Natural killer cell treated with Interleukin-12 subunit alpha and Interleukin-12 subunit beta and Interleukin-15 and Interleukin-18, amount 100 ng/mL, for 72 hours (primary cell): ENCODE measurements at places on chromosomes 12 and 14.

GRCh38 chr12:89238593-89238992, 113.7 kb downstream of the DUSP6 start:
- no peak for DNase-seq

DNA sequence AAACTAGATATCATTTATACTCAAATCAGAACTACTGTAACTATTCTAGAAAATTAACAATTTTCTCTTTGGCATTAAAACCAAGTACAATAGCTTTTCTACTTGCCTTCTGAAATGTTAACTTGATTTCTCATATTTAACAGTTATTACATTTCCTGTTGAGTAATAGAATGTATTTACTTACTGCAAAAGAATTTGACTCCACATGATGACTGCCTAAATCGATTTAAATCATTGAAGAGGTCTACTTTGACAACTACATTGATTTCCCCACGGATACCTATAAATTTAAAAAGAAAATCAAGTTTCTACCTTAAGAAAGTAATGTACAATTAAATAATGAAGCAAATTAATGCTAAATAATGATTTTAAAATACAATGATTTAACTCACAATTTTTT, 18.9 kb downstream of the C2CD5 start:
- DNase-seq = no peak

DNA sequence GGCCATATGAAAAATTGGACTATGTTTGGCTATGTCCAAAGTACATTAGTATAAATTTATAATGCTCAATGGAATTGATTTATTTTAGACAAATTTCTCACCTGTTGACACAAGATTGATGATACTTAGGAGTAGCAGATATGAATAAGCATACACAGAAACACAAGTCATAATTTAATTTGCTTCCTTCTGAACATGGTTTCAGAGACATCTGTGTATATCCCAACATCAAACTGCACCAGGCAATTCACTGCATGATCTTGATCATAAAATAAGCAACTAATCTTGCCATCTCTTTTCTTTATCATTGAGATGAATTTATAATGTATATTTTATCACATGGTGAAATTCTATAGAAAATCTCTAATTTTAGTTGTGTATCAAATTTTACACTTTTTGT, 3.8 kb downstream of the CLECL1 start:
- no peak for DNase-seq

DNA sequence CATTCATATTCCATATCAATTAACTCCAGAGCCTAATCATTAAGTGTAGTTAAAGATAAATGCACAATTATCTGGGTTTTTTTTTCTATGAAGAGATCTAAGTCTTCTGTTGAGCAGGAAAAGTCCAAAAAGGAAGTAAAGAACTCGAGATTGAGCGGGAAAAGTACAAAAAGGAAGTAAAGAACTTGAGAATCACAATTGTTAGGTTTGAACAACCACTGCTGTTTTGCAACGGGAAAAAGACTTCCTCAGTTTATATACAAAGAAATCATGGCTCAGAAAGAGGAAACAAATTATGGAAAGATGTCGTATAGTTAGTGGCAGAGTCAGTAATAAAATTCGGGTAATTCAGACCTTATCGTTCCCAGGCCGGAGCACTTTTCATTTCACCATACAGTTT, 63.3 kb downstream of the PPP1R12A start:
- no peak for DNase-seq

- no peak for DNase-seq
These were observed 1.7 kb downstream of the HECTD1 start for GRCh38 chr14:31205681-31206535.

DNA sequence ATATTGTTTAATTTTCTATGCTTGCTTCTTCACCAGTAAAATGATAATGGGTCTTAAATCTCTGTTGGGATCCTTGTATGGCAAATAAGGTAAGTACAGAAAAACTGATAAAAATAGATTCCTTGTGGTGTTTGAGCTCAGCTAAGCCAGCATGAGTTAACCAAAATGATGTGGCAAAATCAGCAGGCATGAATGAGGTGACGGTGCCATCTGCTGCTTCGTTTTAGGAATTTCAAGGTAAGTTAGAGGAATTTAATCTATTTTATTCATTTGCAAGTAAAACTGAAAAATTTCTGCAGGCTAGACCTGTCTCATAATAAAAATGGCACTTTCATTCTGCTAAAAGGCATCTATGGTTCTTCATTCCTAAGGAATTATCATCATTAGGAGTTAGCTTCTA, 10.0 kb upstream of the CLEC7A start:
- DNase-seq = no peak

- no peak for DNase-seq
These were observed 40.9 kb upstream of the RERGL start for GRCh38 chr12:18130851-18131250.

DNA sequence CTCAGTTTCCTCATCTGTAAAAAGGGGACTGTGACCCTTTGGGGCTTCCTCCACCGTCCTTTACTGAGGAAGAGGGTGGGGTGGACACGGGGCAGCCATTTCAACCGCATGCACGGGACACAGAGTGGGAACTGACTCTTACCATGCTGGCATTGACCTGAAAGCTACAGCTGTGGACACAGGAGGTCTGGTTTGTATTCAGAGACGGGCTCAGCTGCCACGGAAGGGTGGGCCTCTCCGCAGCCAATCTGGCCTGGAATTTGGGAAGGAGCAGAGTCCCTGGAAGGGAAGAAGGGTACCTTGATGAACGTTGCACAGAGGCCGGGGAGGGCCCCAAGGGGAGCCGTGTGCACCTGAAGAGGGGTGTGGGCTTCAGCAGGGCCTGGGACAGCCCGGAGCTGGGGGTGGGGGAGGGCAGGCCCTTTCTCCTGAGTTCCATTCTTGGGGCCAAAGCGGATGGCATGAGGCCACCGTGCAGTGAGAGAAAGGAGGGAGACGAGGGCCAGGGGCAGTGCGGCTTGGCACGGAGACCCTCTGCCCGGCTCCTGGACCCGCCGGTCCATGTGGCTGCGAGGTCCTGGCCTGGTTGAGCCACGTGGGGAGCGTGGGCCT, 14.5 kb downstream of the TNFAIP2 start:
- no peak for DNase-seq

GRCh38 chr12:26691234-26691970, 141.6 kb downstream of the ITPR2 start:
- no peak for DNase-seq

DNA sequence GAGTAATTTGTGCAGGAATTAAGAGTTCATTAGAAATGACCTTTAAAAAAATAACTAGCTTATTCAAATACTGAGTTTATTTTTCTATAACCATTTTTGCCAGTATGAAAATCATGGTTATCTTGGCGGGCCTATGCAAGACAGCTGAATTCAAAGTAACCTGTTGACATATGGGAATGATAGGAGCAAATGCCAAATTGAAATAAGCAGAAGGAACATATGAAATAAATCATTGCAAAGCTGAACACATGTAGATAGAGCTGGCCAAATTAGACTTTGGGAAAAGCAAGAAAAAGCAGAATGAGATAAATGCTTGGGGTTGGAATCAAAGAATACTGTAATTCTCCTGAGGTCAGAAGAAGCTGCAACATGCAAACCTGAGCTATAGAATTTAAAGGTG, 372.5 kb downstream of the ADAMTS20 start:
- DNase-seq = no peak

- no peak for DNase-seq
These were observed 227.1 kb downstream of the C12orf50 start for GRCh38 chr12:87801860-87802720.

DNA sequence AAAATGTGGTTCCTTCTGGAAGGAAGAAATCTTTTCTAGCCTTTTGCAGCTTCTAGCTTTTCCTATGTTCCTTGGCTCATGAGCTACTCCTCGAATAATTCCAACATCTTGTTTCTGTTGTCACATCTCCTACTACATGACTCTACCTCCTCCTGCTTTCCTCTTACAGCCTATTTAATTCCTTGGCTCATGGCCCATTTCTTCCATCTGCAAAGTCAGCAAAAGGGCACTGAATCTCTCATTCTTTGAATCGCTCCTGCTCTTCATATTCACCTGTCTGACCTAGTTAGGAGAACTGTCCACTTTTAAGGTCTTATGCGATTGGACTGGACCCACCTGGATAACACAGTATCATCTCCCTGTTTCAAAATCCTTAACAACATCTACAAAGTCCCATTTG, 15.8 kb downstream of the PRKD1 start:
- DNase-seq = no peak

DNA sequence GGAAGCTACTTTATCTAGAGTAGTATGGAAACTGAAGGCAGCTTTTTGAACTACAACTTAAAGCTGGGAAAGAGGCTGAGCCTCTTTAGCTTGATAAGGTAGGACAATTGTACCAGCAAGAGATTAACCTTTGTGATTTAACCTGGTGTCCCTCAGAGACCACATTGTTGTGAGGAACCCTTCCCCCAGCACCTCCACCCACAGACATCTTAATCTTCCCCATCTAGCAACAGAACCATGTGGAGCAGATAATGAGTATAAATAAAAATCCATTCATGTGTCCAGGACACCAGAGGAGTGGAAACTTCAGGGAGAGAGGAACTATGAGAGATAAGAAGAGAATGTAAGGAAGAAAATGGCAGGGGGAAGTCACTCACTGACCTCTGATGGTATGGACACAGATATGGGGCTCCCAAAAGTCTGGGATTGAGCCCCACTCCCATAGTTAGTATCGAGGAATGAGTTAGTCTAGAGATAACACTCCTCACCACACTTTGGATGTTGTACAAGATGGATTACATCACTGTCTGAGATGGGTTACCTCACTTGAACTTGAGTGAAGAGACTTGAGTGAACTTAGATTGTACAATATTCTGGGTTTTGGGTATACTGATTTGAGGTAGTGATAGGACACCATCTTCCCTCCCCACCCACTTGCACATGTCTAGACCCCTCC, 33.9 kb upstream of the SLC38A2 start:
- DNase-seq = no peak

- no peak for DNase-seq
These were observed 38.6 kb upstream of the TPH2 start for GRCh38 chr12:71900091-71900490.

DNA sequence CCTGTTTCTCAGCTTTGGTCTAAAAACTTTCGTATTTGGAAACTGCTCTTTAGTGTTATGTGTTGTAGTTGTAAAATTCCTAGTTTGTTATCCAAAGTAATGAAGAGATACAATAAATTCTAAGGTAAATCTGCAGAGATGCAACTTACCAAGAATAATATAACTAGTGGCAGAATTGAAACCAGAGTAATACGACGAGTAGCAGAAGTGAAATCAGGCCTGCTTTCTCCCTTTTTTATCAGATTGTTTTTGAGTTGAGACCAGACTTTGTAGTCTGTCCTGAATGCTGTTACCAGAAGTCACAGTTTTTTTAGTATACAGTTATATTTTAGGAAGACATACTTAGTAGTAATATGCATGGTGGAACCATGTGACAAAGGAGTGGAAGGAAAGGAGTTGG, 12.5 kb downstream of the PAPOLA start:
- DNase-seq = no peak

- no peak for DNase-seq
These were observed 64.0 kb upstream of the DIO2 start for GRCh38 chr14:80275208-80275850.

DNA sequence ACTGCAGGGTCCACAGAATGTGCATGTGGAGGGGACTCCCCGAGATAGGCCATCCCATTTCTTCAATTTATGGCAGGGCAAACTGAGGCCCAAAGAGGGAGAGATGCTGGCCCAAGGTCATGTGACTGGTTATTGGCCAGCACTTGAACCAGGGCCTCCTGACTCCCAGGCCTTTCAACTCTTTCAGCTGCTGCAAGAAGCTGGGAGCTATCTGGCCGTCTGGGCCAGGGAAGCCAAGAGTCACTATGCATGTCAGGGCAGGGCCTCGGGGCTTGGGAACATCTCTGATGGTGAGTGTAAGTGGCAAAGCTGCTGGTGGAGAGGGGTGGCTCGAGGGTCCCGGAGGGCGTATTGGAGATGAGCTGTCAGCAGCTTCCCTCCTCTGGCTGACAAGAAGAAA, 9.5 kb upstream of the LTBP2 start:
- no peak for DNase-seq

- no peak for DNase-seq
These were observed 53.3 kb upstream of the CERS5 start for GRCh38 chr12:50220363-50220995.

DNA sequence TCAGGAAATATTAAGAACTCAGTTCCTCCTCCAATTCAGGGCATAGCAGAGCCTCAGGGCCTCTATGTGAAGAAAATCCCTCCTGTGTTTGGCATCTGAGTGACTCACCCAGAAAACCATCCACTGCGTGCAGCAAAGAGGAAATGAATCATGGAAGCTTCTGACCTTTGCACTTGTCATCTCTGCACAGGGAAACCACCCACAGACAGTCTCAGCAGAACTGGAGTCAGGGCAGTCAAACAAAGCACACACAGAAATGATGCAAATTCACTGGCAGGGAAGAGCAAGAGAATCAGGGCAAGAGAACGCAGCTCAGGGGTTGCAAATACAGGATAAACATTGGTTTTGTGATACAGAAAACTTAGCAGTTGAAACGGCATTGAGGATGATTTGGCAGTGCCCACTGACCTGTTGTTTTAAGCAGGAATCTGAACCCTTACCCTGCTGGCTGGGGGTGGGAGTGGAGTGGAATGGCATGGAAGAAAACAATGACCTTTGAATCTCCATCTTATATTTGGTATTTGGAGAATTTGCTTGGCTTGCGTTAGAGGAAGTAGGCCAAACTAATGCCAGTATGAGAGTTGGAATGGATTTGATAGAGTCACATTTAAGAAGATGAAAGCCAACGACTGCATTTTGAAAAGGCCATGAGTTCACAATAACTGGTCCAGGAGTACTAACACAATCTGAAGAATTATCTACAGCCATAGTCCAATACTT, 53.5 kb downstream of the PHLDA1 start:
- peak; percentile 91 for DNase-seq

DNA sequence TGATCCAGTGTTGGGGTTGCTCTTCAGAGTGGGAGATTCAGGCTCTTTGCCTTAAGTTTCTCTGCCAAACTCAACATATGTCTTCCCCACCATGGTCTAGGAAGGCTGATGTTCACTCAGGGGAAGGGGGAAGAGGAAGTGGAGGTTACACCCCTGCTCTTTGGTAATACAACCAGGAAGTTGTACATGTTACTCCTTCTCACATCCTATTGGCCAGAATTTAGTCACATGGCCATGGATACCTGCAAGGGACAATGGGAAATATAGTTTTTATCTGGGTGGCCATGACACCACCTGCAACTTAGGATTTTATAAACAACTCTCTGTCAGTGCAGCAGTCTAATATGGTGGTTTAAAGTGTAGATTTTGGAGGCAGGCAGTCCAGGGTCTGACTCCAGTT, 150.9 kb downstream of the TBX5 start:
- DNase-seq = no peak

DNA sequence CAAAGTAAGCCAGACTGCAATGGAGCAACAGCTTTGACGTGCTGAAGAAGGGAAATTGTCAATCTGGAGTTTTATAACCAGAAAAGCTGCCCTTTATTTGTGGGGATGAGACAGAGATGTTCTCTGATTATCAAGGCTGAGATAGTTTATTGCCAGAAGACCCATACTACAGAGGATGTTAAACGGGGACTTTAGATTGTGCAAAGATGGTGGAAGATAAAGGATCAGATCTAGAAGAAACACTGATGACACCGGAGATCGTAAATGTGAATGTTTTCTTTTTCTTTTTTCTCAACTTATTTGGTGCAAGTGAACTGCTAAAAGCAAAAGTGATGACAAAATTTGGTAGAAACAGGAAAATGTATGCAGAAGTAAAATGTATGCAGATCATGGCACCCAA, 178.3 kb upstream of the PLEKHG7 start:
- no peak for DNase-seq

- no peak for DNase-seq
These were observed 24.2 kb downstream of the GPATCH2L start for GRCh38 chr14:76175942-76176341.
